GM12865 (cell line): ENCODE measurements at places on chromosomes 12 and 14.

GRCh38 chr14:77458249-77458950, 507 bp downstream of the AHSA1 start:
- DNase-seq = peak; percentile 49

- no peak for DNase-seq
Observed at GRCh38 chr12:51884676-51885229, 3.1 kb upstream of the ANKRD33 start.

- no peak for DNase-seq
Observed at GRCh38 chr12:109179927-109180326, 63.5 kb downstream of the ACACB start.

- DNase-seq = peak; percentile 9
Observed at GRCh38 chr12:62774794-62775193, 160.2 kb downstream of the PPM1H start.

DNA sequence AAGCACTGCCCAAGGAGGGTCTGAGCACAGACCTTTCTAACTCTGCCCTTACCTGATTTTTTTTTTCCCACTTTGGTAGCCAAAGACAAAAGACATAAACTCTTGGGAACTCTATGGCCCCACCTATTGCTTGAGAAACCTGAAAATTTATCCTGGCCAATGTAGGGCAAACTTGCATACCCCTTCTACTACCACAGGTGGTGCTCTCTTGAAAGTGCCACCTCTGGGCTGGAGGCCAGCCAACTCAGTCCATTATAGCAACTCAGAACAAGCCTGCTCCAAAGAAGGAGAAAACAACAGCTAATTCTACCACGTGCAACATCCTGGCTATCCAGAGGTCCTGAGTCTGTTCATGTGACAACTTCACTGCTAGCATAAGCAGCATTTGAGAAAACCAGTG, 55.7 kb upstream of the ABCD2 start:
- no peak for DNase-seq

DNA sequence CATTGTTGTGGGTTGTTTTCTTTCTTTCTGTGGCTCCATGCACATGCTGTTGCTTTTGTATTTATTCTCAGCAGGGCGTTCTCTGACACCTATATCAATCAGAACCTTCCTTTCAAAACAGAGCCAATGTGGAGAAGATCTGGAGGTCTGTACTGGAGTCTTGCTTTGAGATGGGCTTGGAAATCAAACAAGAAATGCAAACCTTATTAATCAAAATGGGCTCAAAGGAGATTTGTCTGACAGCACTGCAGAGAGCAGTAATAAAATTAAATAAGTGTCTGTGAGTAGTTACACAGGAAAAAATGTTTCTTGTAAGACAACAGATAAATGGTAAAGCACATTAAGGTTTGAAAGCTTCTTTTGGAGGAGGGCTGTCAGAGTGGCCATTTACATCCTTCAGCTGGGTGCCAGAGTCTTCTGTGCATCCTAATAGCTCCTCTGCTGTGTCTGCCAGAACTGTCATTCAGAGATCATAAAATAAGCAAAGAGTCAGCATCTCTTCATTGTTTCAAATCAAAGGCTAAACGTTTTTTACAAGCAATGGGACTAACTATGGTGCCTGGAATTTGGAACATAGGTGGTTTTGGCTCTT, 414.3 kb downstream of the NAV3 start:
- no peak for DNase-seq

GRCh38 chr14:100165376-100165775, 5.9 kb upstream of the DEGS2 start:
- no peak for DNase-seq

- no peak for DNase-seq
Observed at GRCh38 chr12:53972722-53973235, at the start of gene HOXC11. Gene HOXC11 (plus strand): TSS chr12:53973126. CDS start chr12:53973242, 116 bp downstream.

DNA sequence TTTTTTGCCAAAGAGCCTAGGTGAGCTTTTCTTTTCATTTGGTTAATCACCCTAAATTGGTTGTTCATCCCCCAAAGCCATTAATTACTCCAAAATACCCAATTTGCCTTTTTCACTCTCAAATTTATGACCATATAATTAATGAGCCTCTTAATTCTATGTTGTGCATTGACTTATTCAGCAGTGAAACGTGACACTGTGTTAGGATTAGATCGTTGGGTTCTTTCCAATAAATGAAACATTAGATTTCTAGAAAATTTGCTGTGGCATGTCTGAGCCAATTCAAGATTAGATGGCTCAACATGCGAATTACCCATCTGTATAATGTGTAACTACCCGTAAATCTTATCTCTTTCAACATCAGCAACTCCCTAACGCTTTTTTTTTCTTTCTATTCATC, 273.4 kb downstream of the BMP4 start:
- no peak for DNase-seq

DNA sequence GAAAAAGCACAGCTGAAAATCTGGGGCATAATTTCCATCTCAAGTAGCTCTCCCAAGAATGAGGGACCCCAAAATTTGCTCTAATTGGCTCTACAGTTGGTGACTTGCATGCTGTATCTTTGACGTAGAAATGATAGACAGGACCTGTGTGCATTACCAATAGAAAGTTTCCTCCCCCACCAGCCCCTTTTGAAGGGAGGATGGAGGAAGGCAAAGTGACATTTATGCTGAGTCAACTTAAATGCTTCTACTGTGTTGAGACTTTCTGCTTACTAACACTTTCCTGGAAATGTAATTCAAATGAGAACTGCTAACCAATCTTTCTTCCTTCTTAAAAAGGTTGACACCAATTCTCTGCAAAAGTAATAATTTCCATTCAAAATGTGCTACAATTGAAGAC, 31.9 kb downstream of the TSPAN8 start:
- no peak for DNase-seq

DNA sequence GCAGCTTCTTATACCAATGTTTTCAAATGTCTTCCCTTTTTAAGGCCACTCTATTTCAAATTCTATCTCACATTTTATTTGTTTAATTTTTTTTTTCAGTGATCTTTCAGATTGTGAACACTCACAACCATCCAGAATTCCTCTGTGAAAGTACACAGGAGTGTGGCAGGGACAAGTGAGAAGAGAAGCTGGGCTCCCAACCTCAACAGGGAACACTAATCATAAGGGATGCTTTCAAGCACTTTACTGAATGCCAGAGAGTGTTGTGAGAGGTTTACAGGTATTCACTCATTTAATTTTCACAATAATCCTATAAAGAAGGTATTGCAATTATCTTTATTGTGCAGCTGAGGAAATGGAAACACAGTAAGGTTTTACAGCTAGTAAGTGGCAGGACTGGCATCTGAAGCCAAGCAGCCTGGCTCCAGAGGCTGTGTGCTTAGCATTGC, 60.1 kb upstream of the PYGL start:
- DNase-seq = no peak

- DNase-seq = peak; percentile 33
Observed at GRCh38 chr12:9646794-9647781, 22.4 kb upstream of the CLEC2D start.
